ENCODE measurements at places on chromosomes 6 and 20.

GRCh38 chr6:149856256-149856994 is 7.7 kb downstream of the LRP11 start:
- DNase-seq: no peak

- DNase-seq: no peak
Observed at GRCh38 chr20:63070301-63070625, 63.5 kb upstream of the BHLHE23 start.

- DNase-seq: no peak
Observed at GRCh38 chr6:111210194-111210728, 123.0 kb downstream of the SLC16A10 start.

GRCh38 chr6:15335385-15335784 is 89.5 kb downstream of the JARID2 start:
- no peak for DNase-seq

DNA sequence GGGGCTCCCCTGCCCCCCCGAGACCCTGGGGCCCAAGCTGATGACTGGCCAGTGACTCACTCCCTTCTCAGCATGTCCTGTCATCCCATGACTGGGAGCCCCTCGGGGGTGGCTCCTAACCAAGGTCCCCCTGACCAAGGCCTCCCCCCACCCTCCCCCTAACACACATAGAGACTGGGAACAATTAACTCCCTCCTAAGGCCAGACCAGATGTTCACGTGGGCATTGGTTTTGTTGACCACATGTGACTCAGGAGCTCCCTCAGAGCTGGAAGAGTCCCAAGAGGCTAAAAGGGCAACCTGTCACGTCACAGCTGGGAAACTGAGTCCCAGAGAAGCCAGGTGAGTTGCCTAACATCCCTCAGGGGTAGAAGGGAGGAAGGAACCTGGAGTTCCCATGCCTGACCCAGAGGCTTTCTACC is 10.6 kb upstream of the CCN5 start:
- DNase-seq: no peak

DNA sequence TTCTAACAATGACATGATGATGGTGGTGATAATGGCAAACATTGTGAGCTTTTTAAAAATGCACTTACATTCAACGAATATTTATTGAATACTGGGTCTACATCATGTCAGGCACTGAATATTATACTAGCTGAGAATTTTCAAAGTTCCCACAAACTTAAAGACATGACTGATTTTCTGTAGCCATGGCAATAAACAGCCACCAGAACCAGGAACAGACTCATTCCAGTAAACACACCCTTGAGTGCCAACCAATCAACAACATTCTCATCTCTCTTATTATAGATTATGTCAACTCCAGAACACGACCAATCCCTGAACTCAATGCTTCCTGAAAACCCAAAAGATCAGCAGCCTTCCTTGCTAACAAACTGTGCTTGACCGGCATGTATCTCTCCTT is 212.4 kb upstream of the RUNX2 start:
- no peak for DNase-seq

GRCh38 chr20:10505827-10506226 is 70.7 kb downstream of the SLX4IP start:
- DNase-seq: no peak

DNA sequence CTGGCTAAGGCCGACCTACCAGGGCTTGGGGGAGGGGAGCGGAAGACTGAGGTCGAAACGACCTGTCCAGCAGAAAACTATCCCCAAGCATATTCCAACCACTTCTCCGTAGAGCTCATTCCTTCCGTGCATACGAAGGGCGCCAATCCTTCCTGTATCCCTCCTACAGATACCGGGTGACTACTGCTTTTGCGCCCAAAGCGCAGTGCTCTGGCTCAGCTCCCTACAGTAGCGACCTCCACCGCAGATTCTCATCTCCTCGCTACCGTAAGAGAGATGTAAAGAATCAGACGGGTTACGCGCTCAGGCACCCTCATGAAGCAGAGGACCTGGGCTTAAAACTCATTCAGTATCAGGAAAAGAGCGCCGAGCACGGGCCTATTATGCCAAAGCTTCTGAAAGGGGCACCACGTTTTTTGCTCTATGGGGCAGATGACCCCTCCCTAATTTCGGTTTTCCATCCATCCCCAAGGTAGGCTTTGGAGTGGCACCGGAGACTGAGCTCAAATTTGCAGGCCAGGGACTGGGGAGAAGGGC is 563 bp upstream of the NNAT start:
- DNase-seq: no peak

GRCh38 chr6:166955121-166955864 is 1.1 kb downstream of the RNASET2 start:
- DNase-seq: no peak

DNA sequence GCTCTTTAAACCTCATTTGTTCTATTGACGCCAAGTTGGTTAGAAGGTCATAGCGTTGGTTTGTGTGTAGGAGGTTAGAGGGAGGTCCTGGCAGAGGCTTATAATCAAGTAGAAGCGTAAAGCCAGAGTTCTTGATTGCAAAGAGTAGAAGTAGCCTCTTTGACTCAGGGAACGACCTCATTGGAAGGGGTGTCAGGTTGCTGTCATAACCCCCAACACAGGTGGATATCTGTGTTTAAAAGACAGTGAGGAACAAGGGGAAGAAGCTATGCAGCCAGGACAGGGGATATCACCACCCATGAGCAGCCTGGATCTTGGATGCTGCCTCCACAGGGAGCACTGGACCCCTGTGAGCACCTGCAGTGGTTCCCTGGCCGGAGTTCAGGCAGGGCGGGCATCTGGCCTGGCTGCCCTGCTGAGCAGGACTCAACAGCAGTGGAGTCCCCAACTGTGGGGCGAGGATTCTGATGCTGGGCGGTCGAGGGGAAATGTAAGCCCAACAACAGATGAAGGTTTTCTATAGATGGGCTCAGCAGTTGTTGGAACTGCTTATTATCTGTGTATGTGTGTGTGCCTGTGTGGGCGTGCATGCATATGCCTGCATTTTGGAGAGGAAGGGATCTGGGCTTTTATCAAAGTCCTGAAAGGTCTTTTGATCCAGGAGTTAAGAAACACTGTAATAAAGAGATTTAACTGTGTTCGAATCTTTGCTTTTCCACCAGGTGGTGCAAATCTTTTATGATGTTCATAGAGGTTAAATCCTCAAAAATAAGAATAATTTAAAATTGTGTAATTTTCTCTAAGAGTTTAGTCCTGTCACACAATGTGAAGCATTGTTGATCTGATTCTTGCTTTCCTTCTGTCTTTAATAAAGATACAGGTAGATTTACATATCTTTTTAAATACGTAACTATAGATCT is 27.7 kb downstream of the HIVEP1 start:
- no peak for DNase-seq

GRCh38 chr6:148866657-148867268 is 119.9 kb downstream of the UST start:
- DNase-seq: no peak

All from head of caudate nucleus (tissue), 42 donors.